ENCODE measurements at places on chromosomes 1 and 21.

- no peak for DNase-seq
These were observed 97.6 kb downstream of the APP start for GRCh38 chr21:26072666-26073615.

GRCh38 chr1:202305168-202305567 is 36.6 kb downstream of the UBE2T start:
- no peak for DNase-seq

DNA sequence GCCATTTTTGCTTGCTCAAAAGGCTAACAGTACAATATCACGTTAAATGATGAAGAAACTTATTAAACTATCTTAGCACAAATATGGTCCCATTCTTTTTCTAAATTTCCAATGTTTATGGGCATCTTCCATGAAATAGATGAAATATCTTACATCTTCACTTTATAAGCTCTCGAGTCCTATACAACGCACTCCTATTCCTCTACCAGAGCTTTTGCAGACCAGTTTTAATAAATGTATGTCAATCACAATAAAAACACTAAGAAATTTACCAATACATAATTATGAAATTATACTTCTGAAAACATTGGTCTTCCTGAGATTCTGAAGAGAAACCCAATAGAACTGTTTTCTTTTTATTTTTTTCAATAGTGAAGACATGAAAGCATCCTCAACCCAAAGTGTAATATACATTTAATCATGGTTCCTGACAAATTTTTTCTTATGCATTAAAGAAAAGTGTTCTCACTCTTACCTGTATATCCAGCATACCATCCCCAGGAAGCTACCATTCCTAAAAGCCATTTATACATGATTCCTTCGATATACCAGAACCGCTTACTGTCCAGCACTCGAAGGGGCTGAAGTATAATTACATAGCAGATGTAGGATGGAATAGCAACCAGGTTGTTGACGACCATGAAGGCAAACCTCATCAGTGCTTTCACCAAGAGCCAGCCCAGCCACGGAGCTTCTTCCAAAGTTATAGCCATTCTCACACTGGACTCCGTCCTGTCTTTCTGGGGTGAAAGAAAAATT is 1.8 kb downstream of the LPGAT1 start:
- DNase-seq = no peak

DNA sequence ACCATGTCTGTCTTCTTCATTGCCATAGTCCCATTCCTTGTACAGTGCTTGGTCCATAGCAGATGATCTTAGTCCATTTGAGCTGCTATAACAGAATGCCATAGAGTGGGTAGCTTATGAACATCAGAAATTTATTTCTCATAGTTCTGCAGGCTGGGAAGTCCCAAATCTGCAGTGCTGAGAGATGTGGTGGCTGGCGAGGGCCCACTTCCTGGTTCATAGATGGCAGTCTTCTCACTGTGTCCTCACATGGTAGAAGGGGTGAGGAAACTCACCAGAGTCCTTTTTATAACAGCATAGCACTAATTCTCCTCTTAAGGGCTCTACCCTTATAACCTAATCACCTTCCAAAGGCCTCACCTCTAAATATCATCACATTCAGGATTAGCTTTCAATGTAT is 23.1 kb upstream of the RAP1A start:
- DNase-seq = peak; percentile 51

DNA sequence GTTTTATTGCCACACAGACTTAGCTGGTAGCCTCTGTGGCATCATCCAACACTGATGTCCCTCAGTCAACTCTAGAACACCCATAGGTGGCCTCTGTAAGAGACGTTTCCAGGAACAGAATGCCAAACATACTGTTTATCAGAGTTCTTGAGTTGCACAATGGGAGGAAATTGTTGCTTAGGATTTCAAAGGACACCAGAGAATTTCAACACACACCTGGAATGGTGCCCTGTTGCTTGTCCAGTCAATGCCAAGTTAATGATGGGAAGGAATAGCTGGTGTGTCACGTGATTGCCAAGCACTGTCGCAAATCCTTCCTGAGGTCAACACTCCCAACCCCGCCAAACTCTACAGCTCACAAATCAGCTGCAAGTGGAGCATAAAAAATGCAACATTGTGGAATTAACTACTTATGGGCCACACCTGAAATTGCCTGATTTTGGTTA is 28.6 kb upstream of the DUSP23 start:
- DNase-seq = no peak

- no peak for DNase-seq
These were observed 5.8 kb upstream of the EPS15 start for GRCh38 chr1:51524817-51525216.

DNA sequence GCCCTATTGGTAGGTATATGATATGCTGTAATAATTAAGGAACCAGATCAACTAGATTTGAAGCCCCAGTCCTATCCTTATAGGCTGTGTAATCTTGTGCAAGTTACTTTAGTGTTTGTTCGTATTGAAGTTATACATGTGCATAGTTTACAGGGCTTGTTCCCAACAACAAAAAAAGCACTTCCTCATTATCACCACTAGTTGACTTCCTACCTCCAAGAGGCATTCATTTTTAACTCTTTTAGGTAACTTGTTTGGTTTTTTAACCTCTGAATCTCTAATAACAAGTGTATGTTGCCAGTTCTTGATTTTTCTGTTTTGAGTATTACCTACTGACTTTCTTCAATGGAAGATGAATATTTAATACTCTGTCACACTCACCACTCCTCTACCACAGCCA is 71.9 kb downstream of the ST3GAL3 start:
- DNase-seq = no peak

Measured in naive B cell (primary cell).